Hepatic stellate cell (primary cell): ENCODE measurements at places on chromosomes 13 and 19.

GRCh38 chr19:49231389-49231788 lies 73.8 kb downstream of the TRPM4 start:
- no peak for DNase-seq

DNA sequence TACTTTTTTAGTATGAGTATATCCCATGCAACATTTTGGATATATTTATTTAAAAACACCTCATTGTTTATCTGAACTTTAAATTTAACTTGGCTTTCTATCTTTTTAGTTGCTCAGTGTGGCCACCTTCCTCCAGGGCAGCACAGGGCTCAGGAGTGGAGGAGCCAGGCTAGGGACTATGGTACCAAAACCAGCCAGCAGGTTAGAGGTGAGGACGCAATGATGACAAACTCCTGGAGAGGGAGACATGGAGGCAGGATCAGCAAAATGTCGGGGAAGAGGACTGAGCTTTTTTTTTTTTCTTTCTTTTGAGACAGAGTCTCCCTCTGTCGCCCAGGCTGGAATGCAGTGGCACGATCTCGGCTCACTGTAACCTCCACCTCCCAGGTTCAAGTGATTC lies 29.6 kb upstream of the CALM3 start:
- no peak for DNase-seq

DNA sequence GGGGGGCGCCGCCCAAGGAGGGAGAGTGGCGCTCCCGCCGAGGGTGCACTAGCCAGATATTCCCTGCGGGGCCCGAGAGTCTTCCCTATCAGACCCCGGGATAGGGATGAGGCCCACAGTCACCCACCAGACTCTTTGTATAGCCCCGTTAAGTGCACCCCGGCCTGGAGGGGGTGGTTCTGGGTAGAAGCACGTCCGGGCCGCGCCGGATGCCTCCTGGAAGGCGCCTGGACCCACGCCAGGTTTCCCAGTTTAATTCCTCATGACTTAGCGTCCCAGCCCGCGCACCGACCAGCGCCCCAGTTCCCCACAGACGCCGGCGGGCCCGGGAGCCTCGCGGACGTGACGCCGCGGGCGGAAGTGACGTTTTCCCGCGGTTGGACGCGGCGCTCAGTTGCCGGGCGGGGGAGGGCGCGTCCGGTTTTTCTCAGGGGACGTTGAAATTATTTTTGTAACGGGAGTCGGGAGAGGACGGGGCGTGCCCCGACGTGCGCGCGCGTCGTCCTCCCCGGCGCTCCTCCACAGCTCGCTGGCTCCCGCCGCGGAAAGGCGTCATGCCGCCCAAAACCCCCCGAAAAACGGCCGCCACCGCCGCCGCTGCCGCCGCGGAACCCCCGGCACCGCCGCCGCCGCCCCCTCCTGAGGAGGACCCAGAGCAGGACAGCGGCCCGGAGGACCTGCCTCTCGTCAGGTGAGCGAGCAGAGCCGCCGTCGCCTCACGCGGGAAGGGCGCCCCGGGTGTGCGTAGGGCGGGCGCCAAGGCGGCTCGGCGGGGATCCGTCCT lies at the start of gene RB1:
RB1 (plus strand) TSS at position 393 of the 784 bp plus-strand sequence; CDS start at position 555, 162 bp downstream.
- peak; percentile 85 for DNase-seq

DNA sequence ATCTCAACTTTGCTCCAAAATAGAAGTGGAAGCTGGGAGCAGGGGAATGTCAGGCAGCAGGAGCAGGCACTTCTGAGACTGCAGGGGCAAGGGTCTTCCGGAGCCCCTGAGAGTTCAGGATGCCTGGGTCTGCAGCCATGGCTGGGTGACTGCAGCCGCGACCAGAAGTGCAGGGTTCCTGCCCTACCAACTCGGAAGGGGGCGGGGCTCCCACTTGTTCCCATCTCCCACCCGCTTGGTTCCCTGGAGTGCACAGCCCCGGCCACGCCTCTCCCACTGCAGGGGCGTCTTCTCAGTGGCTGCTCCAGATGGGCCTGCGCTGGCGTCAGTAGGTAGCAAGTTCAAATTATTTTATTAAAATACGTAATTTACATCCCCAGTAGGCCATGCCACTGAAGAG lies 1631.7 kb downstream of the OLFM4 start:
- DNase-seq: no peak

GRCh38 chr19:9941671-9942070 lies 5.4 kb upstream of the OLFM2 start:
- DNase-seq: no peak

- DNase-seq: no peak
Measured at GRCh38 chr13:95614641-95615245, 29.8 kb downstream of the DZIP1 start.

DNA sequence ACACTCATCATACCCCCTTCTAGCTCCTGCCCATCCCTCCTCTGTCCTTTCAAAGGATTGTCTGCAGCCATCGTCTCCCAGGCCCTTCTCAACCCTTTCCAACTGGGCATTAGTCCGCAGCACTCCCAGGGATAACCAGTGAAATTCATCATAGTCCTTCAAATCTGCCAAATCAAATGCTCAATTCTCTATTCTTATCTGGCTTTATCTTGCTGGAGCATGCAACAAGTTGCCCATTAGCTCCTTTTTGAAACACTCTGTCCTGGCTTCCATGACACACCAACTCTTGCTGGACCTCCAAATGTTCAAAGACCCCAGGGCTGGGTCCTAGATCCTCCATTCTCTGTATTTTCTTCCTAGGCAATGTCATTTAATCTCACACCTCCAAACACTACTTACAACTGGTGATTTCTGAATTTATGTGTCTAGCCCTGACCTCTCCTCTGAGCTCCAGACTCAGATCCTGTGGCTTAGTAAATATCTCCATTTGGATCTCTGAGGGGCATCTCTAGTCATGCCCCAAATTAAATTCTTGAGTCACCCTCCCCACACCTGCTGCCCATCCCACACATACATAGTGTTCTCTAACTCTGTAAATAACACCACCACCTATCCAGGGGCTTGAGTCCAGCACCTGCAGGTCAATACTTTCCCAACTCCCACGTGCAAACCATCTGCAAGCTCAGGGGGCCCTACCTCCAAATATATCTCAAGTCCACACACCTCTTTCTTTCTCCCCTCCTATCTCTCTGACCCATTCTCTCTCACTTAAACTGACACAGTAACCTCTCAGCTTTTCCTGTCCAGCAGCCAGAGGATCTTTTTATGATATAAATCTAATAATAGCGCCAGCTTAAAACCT lies 9.1 kb upstream of the ANKRD10 start:
- DNase-seq: no peak

DNA sequence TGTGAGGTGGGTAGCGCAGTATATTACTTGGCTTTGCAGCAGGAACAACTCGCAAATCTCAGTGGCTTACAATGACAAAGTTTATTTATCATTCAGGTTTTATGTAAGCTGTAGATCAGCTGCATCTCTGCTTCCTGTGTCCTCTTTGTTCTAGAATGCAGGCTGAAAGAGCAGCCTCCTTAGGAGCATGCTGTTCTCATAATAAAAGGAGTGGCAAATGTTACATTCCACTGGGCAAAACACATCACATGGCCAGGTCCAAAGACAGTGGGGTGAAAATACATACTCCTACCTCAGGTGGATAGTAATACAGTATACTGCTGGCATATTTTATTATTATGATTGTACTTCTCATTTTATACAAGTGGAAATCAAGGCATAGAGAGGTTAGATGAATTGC lies 1.2 kb upstream of the CSNK1A1L start:
- DNase-seq: no peak

- peak; percentile 9 for DNase-seq
Measured at GRCh38 chr13:27712421-27712820, 79.9 kb upstream of the GSX1 start.

GRCh38 chr19:50187937-50188336 lies 15.5 kb upstream of the MYH14 start:
- DNase-seq: no peak

- peak; percentile 68 for DNase-seq
Measured at GRCh38 chr19:5903056-5903623, 450 bp downstream of the NDUFA11 start.

- peak; percentile 96 for DNase-seq
Measured at GRCh38 chr19:5046339-5047039, 77.6 kb downstream of the KDM4B start.

DNA sequence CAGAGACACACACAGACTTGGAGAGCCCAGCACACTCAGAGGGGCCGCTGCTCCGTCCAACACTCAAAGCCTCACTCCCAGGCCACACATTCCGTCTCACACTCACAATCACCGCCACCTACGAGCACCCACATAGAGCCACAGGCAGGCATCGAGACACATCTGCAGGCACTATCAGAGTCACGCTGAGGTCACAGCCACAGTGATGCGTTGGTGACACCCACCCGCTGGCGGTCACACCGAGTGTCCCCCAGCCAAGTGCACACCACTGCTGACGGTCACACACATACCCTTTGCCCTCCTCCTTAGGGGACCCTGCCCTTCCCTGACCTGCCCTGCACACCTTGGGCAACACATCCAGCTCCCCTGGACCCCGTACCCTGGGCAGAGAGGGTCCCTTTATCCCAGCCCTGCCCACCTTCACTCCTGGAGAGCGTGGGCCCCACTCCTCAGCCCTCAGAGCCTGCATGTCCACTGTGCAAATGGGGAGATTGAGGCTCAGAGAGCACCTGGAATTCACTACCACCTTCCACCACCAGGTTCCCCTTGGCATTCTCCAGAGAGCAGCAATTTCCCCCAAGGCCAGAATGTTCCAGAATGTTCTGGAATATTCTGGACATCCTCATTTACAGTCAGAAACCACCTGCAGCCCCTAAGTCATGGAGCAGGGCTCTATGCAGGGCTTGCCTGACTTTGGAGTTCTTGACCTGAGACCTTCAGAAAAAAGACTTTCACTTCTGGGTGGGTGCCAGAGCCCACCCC lies 5.4 kb downstream of the FUT5 start:
- no peak for DNase-seq

DNA sequence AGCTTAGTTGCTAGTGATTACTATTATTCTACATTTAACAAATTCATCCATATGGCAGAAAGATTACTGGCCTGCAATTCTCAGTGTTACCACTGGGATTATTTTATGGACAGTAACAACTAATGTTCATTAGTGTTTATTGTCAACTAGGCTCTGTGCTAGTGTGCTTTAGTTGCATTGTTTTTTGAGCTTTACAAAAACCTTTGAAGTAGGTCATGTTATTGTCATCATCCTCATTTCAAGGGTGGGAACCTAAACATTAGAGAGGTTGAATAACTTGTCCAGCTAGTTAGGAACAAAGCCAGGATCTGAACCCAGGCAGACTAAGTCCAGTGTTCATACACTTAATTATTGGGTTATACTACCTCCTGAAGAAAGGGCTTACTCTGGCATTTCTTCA lies 27.8 kb upstream of the TDRD3 start:
- DNase-seq: no peak

- DNase-seq: no peak
Measured at GRCh38 chr19:5914358-5914774, 312 bp downstream of the CAPS start.

DNA sequence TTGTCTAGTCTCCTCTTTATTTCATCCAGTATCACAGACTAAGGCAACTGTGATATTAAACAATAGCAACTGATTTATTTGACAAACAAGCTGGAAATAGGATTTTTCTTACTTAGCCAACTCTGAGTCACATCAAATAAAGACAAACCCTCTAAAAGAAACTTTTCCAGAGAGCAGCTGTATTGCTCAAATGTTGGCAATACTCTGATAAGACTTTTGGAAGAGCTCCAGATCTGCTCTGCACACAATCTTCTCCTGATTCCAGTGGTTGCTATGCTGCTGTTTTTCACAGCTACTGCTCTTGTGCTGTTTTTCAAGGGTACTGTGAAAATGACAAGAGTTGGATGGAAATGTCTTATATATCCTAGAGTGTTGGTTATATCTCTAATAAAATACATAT lies 1479.2 kb downstream of the SLITRK5 start:
- no peak for DNase-seq

- no peak for DNase-seq
Measured at GRCh38 chr13:111239764-111240670, 80.4 kb upstream of the TEX29 start.

DNA sequence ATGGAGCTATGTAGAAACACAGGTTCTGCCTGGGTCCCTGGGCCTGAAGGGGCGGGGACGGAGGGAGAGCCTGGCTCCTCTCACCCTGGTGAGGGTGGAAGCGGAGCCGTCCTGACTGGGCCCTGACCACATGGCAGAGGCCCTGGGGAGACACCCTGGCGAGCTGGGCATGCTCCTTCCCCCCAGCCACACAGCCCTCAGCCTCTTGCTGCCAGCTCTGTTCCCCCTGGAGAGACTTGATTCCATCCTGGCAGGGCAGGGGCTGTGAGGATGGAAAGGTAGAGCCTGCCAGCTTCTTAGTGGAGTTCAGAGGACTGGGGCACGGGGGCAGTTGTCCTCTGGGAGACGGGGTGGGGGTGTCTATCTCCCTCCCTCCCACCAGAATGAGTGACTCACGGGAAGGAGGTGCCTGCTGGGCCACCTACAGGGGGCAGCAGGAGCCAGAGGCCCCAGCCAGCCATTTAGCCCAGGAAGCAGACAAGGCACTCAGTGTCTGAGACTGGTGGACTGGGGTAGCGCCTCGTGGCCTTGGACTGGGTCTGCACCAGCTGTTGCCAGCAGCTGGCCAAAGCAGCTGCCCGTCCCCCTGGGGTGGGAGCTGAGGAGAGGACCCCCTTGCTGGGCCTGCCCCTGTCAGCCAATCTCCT lies 22.8 kb upstream of the RNF17 start:
- no peak for DNase-seq

GRCh38 chr13:31327182-31327860 lies 127.5 kb downstream of the B3GLCT start:
- DNase-seq: no peak
